ENCODE measurements at places on chromosomes 16 and 17.

DNA sequence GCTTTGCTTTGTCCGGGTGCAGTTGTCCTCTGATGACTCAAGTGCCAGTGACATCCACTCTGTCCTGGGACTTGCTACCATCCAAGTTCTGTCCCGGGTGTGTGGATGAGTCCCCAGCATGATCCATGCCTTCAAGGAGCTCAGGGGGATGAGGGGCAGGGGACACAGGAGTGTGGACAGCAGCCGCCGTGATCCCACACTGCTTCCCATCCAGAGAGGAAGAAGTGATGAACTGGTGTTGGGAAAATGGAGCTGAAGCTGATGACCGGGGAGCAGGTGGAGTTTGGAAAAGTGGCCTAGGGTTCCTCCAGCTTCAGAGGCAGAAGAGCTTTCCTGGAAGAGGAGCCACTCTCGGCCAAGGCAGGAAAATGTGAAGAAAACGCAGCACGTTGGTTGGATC, 249.6 kb upstream of the TNRC6C start:
- DNase-seq = no peak

DNA sequence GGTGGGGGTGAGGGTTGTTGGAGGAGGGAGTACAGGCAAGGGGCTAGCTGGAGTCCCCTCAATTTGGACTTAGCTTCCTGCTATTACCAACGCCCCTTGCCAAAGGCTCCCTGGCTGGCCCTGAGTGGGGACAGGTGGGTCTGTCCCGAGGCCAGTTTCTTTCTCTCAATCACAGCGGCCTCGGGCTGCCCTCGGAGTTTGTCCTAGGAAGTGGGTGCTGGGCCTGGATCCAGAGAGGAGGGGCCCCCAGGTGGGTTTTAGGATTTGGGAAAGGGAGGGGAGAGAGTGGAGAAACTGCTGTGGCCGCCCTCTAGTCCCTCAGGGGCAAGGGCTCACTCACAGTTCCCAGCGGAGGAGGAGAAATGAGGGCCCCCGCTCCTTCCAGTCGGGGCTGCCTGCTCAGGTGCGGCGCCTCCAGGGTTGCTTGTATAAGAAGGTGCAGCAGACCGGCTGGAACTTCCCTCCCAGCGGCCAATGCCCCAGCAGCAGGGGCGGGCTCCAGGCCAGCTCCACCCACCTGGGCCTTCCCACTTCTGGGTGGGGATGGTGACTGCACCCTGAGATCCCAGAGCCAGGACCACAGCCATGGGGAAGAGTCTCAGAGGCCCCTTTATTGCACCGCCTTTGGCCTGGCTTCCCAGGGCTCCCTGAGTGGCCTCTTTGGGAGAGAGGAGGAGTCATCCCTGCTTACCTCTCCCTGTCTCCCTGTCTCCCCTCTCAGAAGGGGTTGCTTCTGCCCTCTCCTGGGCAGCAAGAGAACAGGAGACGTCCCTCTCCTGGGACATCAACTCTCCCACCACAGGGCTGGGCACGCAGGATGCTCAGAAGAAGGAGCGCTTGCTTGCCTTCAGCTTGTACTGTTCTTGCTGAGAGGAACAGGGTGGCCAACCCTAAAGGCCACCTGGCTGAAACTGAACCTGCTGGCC, 112.0 kb upstream of the SMURF2 start:
- DNase-seq = no peak

- DNase-seq = no peak
Observed at GRCh38 chr16:73172241-73172972, 124.5 kb upstream of the ZFHX3 start.

DNA sequence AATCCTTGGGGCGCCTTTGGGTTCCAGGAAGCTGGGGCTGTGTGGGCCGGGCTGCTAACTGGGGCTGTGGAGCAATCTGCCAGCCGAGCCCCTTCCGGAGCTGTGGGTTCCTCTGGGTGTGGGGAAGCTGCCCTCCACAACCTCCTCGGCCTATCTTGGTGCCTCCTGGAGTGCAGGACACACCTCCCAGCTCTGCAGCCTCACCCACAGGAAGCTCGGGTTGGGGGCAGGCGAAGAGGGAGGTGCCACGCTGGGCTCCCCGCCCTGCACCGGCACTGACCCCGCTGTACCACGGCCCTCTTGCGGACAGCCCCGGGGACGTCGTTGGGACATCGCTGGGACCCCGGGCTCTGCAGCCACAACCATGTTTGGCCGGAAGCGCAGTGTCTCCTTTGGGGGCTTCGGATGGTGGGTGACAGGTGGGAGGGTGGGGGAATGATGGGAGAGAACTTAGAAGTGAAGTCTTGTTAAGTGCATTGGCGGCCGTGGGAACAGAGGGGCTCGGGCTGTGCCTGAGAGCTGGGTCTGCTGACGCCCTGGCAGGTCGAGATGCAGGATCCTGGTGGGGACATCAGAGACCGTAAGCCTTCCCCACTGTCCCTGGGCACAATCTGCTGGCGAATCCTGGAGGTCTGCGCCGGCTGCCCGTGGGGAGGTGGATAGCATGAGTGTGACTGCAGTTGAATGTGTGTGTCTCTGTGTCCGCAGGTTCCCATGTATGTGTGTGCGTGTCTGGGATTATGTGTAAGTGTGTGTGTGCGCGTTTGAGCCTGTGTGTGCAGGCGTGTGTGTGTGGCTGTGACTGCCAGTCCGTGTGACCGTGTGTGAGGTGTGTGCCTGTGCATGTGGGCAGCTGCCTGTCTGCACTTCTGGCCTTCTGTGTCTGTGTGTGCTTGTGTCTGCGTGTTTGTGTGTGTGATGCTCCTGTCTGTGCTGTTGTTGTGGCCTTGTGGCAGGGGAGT, at the start of gene RAP1GAP2:
TSS of gene RAP1GAP2 (plus strand) at position 275 of the 962 bp plus-strand sequence. CDS start at position 365, 90 bp downstream.
- peak; percentile 69 for DNase-seq

All from activated CD8-positive, alpha-beta T cell treated with anti-CD3 and anti-CD28 coated beads for 36 hours (primary cell).